Thymus (tissue), 14 donors: ENCODE measurements at places on chromosomes 5 and 9.

DNA sequence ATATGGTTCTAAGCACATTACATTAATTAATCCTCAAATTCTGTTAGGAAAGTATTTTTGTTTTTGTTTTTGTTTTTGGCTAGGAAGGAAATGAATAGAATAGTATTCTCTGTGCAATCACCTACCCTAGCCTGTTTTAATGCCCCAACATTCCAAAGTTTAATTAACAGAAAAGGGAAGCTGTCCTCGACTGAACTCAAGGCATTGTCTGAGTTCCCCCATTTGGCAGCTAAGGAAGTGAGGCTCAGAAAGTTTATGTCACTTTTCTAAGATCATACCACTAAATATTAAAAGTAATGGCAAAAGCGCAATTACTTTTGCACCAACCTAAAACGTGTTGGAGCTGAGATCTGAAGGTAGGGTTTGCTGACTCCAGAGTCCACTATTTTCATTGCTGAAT lies 59.8 kb downstream of the FGF1 start:
- no peak for DNase-seq

DNA sequence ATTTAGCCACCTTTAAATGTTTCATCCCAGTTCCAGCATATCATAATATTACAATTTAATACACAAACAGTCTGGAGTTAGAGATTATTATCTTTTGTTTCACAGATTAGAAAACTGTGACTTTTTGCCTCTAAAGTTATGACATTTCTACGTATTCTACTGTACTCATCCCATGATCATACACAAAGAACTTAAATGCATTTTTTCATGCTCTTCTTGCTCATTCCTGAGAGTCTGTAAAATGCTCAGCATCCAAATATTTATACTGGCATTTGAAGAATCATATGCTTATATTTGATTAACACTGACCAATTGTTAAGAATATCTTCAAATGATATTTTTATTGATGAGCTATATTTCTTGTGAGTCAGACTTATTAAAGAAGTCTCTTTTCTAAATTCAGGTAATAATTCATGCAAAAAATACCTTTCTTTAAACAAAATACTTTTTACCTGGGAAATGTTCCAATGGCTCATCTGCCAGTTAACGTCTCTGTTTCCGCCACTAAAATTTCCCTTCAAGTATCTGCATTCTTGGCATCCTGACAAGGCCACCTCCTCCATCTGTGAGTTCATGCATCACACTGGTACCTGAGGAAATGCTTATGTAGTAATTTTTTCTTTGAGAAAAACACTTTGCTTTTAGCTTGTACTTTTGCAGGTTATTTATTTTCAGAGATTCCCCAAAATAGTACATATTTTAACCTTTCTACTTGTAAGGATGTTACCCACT lies 139.6 kb upstream of the RASA1 start:
- DNase-seq, result no peak

GRCh38 chr9:125538092-125538473 lies 168.9 kb downstream of the MAPKAP1 start:
- no peak for DNase-seq

DNA sequence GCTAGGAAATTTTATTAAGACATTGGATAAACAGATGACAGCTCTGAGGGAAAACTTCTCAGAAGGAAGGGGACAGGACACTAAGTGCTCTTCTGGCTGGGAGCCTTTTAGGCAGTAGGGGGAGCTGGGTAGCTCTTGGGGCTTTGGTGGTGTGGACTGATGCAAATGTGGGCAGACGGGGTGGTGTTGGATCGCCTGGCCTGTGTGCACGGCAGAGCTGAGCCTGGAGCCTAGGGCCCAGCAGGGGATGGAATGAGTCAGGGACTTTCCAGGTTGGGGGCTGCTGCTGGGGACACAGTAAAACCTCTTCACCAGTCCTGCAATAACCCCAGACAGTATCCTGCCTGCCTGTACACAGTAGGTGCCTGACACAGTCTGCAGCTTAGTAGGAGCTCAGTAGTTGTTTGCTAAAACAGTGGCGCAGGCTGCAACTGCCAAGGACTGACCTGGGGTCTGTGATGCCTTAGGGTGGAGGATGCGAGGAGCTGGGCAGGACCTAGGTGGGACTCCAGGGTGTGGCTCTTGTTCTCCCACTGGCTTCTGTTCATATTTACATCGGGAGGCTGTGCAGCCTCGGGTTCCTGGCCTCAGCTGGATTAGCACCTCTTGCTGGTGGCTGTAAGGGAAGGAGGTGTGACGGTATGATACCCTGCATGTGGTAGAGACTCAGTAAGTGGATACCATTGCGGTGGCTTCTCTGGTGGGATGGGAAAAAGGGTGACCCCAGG lies 83.8 kb downstream of the DAB2IP start:
- DNase-seq, result no peak

- no peak for DNase-seq
Observed at GRCh38 chr5:142630927-142631539, 54.9 kb downstream of the FGF1 start.

GRCh38 chr5:1383344-1383743 lies 38.4 kb upstream of the CLPTM1L start:
- DNase-seq, result no peak

- DNase-seq, result no peak
Observed at GRCh38 chr9:104091708-104092107, 2.4 kb upstream of the SMC2 start.

- no peak for DNase-seq
Observed at GRCh38 chr5:175353926-175354325, 90.1 kb downstream of the DRD1 start.

GRCh38 chr5:149320791-149321330 lies 24.4 kb upstream of the GRPEL2 start:
- DNase-seq, result no peak

DNA sequence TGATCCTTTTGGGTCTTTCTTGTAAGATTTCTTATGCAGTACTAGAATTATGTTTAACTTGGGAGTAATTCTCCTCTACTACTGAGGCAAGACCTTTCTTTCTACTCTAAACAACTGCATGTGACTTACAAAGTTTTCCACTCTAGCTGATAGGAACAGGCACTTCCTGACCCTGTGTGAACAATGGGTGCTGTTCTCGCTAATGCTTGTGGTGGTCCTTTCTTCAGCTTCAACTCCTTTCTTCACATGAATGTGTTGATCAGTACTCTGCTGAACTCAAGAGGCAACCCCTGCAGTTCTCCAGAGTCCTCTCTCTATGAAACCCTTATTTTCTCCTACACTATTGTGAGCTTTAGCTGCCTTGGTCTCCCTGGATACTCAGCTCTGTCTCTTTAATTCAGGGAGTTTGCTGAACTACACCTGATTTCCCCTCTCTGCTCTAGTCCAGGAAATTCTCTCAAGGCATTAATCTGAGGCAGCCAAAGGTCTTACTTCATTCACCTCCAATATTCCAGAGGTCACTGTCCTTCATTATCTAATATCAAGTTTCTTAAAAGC lies 484.6 kb upstream of the PIK3R1 start:
- no peak for DNase-seq

GRCh38 chr5:159878988-159879471 lies 37.3 kb upstream of the ADRA1B start:
- no peak for DNase-seq

DNA sequence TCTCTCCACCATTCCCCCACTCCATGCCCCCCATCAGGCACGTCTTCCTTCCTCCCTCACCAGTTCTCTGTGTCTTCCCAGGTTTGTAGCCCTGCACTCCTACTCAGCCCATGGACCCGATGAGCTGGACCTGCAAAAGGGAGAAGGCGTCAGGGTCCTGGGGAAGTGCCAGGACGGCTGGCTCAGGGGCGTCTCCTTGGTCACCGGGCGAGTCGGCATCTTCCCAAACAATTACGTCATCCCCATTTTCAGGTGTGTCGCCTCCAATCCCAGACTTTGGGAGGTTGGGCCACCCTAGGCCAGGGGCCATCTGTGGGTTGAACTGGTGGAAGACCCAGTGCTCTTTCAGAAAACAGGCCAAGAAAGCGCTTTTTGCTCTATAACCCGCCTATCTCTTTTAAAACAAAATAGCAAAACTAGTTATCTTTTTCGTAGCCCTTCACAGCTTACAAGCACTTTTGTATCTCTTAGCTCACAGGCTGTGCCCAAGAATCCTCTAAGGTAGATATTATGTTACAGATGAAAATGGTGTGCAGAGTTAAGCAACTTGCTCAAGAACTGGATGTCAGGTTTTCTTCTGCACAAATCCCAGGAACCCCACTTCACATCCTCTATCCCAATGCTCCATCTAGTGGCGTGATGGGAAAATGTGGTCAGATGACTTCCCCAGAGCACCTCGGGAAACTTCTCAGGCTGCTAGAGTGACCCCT lies 56.2 kb downstream of the PLAC8L1 start:
- DNase-seq, result no peak

DNA sequence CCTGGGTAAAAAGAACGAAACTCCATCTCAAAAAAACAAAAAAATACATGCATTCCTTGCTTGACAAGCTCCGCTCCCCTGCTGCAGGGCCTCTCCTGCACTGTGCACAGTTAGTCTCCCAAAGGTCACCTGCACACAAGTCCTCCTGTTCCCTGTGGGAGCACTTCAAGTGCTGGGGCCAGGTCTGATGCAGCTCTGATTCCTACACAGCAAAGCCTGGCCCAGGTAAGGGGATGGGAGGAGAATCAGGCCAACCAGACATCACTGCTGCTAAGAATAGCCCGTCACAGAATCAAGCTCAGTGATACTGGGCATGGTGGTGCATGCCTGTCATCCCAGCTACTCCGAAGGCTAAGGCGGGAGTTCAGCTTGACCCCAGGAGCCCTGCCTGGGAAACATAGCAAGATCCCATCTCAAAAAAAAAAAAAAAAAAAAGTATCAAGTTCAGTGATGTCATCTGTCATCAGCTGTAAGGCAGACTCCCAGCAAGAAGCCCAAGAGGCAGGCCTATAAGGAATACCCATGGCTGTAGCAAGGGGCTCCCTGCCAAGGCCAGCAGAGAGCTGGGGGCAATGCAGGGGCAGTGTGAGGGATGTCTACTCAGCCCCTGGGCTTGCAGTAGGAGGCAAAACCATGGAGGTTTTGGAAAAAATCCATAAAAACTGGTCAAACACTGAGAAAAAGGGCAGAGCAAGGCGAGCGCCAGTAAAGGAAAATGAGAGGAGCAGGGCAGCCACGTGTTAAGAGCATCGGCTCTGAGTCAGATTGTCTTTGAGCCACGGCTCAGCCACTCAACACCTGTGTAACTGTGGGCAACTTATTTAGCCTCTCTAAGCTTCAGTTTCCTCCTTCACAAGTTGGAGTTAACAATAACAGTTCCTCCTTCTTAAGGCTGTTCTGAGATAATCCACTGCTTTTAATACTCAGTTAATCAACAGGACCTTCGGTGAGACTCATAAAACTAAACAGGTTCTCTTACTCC lies 3.2 kb downstream of the TPM2 start:
- DNase-seq, result no peak

- no peak for DNase-seq
Observed at GRCh38 chr9:114061292-114061691, 16.8 kb downstream of the AMBP start.

GRCh38 chr5:35785601-35786085 lies 71.0 kb upstream of the IL7R start:
- DNase-seq, result no peak

DNA sequence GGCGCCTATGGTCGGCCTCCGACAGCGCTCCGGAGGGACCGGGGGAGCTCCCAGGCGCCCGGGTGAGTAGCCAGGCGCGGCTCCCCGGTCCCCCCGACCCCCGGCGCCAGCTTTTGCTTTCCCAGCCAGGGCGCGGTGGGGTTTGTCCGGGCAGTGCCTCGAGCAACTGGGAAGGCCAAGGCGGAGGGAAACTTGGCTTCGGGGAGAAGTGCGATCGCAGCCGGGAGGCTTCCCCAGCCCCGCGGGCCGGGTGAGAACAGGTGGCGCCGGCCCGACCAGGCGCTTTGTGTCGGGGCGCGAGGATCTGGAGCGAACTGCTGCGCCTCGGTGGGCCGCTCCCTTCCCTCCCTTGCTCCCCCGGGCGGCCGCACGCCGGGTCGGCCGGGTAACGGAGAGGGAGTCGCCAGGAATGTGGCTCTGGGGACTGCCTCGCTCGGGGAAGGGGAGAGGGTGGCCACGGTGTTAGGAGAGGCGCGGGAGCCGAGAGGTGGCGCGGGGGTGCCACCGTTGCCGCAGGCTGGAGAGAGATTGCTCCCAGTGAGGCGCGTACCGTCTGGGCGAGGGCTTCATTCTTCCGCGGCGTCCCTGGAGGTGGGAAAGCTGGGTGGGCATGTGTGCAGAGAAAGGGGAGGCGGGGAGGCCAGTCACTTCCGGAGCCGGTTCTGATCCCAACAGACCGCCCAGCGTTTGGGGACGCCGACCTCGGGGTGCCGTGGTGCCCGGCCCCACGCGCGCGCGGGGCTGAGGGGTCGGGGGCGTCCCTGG lies 561 bp downstream of the DAPK1 start:
- DNase-seq, result peak; percentile 55

GRCh38 chr5:170697031-170697430 lies 86.5 kb upstream of the GABRP start:
- DNase-seq, result no peak
